ENCODE measurements at places on chromosomes 5 and 9. TPM values are rescaled to one million over a fixed set of nuclear protein-coding genes. Genes with fewer than 3 reads are reported as not detected.

The TPM2 gene
- total RNA-seq = 7.3 TPM

The PCDHGA10 gene
- 0.52 TPM for total RNA-seq

The PCDHA8 gene
- not detected for total RNA-seq

The FSTL4 gene
- 0.52 TPM for total RNA-seq

The SCGB3A2 gene
- total RNA-seq = not detected

The PRXL2C gene
- total RNA-seq = 19.5 TPM
